ENCODE measurements at places on chromosomes 1 and 21.

DNA sequence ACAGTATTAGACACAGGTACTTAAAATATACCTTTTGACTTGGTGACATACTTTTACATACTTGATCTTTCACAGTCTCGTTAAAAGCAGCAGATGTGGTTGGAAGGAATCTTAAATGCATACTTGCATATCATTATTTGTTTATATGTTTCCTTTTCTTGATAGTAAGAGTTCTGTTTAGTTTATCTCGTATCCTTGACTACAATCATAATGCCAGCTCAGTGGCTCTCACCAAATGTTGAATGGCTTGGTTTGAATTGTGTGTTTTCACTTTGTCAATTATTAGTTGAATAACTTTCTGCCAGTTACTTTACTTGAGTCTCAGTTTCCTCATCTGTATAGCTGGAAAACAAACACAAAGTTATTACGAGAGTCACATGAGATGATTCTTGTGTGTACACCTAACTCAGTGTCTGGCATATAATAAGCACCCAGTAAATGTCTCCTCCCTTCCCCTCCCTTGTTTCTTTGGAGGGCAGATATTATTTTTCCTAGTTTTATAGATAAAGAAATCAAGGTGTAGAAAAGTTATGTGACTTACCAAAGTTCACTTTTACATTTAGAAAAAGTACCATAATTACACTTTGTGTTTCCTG, 131.6 kb upstream of the IVNS1ABP start:
- DNase-seq = no peak

DNA sequence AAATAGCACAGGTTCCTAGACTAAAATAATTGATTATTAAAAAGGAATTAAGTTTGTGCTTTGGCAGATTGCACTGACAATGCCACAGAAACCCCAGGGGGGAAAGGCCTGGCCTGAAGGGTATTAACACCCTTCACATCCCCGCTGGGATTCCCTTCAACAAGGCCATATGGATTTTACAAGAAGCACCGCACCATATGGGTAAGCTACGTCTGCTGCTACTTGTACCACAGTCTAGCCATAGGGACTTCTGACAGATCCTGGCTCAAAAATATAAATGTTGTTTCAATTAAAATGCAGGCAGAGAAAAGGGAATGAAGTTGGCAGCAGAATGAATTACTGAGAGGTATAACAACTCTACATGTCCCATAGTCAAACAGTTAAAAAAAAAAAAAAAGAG, 101.0 kb downstream of the DENND1B start:
- DNase-seq = no peak

- DNase-seq = no peak
These were observed 140.3 kb downstream of the ZC3H11B start for GRCh38 chr1:219472596-219472995.

DNA sequence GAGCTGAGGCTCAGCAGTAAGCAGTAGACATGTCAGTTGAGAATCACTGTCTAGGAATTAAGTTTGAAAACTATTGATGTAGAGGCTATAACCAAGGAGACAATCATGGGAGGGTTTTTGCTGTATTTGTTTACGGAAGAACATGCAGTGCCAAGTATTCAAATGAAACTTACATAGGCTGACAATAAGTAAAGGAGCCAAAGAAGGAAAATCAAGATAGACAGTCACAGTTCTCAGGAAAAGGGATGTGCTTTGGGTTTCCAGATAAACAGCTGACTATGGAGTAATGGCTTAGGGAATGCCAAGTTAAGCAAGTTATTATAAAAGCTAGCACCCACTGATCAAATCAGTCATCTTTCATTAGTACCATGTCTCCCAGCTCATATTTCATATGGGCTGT, 21.5 kb downstream of the GNG12 start:
- DNase-seq = no peak

Data from amniotic stem cell (primary cell).